ENCODE measurements at places on chromosomes 2 and 18. TPM values are rescaled to one million over a fixed set of nuclear protein-coding genes. Genes with fewer than 3 reads are reported as not detected.

DNA sequence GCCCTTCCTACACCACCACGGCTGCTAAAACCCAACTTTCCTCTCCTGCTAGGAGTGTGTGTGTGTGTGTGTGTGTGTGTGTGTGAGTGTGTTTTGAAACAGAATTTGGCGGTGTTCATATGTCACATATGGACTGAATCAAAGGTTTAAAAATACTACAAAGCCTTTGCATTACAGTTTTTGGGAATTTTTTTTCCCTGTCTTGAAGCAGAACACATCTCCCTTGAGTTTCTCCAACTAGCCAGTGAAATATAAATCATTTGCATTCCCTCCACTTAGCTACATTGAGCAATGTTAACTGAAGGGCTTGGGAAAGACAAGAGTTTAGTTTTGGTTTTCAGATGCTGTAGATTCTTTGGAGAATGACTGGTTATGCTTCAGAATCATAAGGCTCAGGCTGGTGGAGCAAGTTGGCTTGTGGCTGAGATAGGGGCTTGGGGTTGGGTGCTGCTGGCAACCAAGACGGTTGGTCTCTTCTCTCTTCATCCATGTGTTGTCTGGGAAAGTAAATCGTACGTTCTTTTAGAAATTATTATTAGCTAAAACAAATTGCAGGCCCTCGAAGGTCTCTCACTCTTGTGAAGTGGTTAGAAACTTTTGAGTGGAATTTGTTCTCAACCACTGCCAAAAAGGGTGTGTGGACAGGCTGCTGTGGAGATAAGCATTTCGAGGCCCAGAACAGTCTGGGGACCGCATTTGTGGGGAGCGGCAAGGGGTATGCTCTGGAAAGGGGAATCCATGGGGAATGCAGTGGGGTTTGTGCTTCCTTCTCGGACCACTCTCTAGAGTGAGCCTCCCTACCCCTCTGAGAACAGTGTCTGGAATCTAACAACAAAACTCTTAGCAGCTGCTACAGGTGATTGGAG is 1.4 kb downstream of the NRP2 start:
- H3K27ac ChIP-seq, result peak overlapping the region; percentile 93
- H3K36me3 ChIP-seq, result no peaks in the 10 kb centered on the region
- peaks cover 57% of the 10 kb centered on the region for H3K4me1 ChIP-seq
- no peaks in the 10 kb centered on the region for H3K27me3 ChIP-seq

DNA sequence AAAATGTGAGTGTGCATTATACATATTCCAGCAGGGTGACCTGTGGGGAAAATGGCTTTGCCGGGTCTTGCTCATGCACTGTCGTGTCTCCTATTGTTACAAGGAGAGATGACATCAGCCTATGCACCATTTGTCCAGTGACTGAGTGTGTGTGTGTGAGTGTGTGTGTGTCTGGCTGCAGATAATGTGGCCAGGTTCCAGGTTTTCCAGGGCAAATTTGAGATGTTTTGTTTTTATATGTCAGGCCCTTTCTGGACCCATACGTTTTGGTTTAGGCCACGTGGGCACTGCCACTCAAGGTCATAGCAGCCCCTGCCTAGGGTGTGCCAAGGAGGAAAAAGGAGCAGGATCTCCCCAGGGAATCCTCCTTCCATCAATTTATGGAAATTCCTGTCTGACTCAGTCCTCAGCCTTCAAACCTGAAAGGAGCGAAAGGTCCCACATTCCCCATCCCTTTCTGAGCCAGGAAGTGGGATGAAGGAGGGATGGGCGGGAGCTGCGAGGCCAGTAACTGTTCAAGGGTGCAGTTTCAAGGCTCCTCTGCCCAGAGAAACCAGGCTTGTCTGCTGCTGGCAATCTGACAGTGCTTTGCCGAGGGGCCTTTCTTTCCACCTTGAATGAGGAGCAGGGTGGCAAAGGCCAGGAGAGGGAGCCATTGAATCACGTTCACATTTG is 93.0 kb upstream of the SMAD2 start:
- H3K36me3 ChIP-seq, result no peaks in the 10 kb centered on the region
- DNase-seq, result peak; percentile 57
- H3K4me1 ChIP-seq, result no peaks in the 10 kb centered on the region
- H3K27me3 ChIP-seq, result peaks cover 7% of the 10 kb centered on the region
- no peak overlapping the region for H3K27ac ChIP-seq

DNA sequence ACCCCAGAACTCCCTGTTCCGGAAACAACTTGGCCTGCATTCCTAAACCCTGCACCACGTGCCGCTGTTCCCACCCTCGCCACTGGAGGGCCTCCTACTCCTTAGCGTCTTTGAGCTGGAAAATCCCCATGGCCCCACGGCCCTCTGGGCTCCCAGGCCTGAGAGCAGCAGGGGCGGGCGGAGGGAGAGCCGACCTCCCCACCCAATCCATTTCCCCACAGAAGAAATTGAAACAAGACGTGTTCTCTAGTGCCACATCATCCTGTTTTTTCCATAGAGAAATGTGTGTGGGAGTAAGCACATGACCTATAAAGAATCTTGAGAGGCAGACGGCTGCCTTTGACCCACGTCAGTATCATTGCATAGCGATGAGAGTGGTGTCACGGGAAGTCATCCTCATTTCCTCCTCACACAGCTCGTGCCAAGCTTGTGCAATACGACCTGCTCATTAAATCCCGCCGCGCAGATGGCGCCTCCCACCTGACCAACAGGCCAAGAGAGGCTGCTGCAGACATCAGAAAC is 79.2 kb downstream of the LAMA1 start:
- no peaks in the 10 kb centered on the region for H3K36me3 ChIP-seq
- peak overlapping the region; percentile 12 for H3K4me3 ChIP-seq
- peak; percentile 92 for DNase-seq
- peaks cover 16% of the 10 kb centered on the region for H3K4me1 ChIP-seq
- H3K27me3 ChIP-seq, result no peaks in the 10 kb centered on the region

GRCh38 chr2:30509716-30510115 is 62.7 kb downstream of the LCLAT1 start:
- no peak overlapping the region for H3K4me3 ChIP-seq
- DNase-seq, result no peak
- H3K36me3 ChIP-seq, result no peaks in the 10 kb centered on the region
- no peaks in the 10 kb centered on the region for H3K27me3 ChIP-seq

- H3K27ac ChIP-seq, result no peak overlapping the region
- H3K4me3 ChIP-seq, result no peak overlapping the region
- H3K27me3 ChIP-seq, result no peaks in the 10 kb centered on the region
- DNase-seq, result no peak
- H3K36me3 ChIP-seq, result no peaks in the 10 kb centered on the region
Observed at GRCh38 chr2:138294451-138294850, 207.1 kb upstream of the SPOPL start.

The ALLC gene
- 13.0 TPM for total RNA-seq
